ENCODE measurements at places on chromosomes 2 and 18.

DNA sequence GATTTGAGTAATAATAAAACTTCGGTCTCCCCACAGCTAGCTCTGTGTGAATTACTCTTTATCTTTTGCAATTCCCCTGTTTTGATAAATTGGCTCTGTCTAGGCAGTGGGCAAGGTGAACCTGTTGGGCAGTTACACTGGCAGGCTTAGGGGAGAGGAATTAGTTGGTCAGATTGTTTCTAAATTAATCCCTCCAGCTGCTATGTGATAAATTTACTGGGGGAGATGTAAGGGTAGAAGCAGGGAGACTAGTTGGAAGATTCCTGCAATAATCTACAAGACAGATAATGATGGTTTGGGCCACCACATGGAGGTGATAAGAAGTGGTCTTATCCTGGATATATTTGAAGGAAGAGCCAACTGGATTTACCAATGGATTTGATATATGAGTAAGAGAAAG is 118.5 kb upstream of the TACR1 start:
- no peak for DNase-seq

DNA sequence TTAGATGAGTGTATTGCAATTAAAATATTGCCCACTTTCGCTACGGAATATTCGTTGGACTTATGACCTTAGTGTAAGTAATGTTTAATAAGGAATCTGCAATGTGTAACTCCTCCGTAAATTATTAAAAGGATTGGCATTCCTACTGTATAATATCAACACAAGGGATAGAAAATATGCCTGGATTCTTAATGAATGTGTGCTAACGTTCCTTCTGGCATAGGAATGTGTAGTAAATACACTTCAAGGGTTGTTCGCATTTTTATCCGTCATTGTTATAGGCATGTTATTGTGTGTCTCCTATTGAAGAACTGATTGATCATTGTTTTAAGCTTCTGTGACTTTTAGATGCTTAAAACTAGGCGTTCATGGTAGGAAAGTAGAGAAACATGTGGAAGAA is 134.5 kb downstream of the NEDD4L start:
- no peak for DNase-seq

DNA sequence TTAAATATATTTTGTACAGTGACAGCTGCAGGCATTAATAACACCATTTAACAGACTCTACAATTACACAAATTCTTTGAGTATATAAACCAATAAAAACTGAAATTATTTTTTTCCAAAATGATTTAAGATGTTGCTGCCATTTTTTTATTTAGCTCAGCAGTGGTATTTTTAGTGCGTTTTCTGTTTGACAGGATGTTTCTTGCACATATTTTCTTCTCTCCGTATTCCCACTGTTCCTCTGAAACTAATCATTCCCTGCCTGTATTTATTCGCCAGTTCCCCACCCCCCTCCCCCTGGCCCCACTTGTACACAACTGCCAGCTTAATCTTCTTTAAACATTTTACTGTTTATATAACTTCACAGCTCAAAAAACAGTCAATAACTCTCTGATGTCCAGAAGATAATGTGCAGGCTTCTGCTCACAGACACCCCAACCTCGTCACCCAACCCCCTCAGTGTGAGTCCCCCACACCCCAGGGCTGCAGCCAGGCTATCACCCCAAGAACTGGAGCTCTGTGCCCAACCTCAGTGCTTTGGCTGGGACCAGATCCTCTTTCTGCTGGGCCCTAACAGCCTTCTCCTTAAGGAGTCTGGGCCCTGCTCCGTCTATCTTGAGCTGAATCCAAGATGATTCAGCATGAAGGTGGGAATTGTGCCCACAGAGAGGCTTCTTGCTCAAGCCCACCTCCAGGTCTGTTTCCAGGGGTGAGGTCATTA is 41.6 kb upstream of the MAP4K4 start:
- DNase-seq, result no peak

GRCh38 chr2:190303647-190304046 is 16.0 kb downstream of the HIBCH start:
- DNase-seq, result no peak

DNA sequence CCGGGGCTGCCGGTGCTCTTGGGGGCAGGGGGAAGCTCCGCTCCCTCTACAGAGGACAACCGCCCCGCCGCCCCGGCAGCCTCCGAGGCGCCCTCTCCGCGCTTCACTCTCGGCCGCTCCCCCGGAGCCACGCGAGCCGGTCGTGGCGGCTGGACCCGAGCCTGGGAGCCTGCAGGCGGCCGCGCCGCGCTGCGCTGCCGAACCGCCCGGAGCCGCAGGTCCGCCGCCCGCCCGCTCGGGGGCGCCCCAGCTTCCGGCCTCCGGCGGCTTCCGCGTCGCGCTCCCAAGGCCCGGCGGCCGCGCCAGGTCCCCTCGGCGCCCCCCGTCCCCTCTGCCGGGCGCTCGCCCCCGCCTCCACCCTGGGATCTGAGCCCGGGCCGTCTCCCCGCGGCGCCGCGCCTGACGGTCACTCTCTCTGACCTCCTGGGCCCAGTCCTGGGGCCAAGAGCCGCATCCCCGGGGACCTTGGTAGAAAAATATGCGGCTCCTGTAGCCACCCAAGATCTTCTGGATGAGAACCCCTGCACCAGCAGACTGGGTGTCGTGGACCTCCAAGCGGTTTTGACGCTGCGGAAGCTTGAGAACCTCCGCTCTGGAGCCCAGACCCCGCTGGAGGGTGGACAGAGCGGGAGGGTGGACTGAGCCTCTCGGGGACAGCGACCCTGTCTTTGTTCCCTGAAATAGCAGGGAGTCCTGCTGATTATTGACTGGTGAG is 44.3 kb downstream of the SERTAD2 start:
- peak; percentile 56 for DNase-seq

DNA sequence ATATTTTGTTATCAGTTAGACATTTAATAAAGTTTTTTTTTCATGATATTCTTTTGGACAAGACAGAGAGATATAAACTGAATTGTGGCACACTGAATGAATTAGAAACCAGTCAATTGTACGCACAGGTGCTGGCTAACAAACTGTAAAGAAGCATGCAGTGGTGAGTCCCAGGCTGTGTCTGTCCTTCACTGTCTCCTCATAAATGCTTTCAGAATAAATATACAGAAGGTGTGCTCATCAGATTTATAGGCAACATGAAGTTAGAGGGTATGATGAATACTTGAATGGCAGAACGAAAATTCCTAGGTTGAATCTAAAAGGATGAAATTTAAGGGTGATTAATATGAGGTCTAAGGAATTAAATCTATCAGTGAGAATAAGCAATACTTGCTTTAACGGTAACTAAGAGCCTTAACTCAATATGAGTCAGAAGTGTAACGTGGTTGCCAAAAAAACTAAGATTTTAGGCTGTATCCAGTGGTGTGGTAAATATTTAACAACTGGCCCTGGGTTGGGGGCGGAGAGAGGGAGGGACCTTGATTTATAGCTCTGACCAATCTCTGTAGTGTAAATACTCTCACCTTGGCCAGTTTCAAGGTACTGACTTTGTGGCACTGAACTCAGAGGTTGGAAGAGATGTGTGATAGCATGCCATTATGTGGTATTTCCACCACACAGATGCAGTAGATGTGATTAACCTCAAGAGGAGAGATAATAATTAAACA is 41.9 kb upstream of the AAK1 start:
- no peak for DNase-seq

GRCh38 chr2:10278029-10278762 is 24.5 kb upstream of the HPCAL1 start:
- peak; percentile 95 for DNase-seq

DNA sequence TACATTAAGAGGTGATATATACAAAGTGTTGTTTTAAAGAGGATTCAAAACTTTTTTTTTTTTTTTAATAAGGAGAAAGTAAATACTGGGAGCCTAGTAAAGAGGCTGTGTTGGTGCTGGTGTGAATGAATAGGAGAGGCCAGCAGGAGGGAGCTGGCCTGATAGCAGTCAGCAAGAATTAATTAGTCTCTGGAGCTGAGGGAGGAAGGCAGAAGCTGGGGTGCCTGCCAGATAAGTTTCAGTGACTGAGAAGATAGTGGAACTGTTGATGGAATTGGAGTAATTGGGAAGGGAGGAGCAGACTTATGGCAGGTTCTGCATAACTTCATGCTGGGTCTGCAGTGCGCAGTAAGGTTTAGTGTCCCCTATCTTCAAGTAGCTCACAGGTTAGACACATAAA is 36.2 kb upstream of the SNORC start:
- DNase-seq, result no peak

DNA sequence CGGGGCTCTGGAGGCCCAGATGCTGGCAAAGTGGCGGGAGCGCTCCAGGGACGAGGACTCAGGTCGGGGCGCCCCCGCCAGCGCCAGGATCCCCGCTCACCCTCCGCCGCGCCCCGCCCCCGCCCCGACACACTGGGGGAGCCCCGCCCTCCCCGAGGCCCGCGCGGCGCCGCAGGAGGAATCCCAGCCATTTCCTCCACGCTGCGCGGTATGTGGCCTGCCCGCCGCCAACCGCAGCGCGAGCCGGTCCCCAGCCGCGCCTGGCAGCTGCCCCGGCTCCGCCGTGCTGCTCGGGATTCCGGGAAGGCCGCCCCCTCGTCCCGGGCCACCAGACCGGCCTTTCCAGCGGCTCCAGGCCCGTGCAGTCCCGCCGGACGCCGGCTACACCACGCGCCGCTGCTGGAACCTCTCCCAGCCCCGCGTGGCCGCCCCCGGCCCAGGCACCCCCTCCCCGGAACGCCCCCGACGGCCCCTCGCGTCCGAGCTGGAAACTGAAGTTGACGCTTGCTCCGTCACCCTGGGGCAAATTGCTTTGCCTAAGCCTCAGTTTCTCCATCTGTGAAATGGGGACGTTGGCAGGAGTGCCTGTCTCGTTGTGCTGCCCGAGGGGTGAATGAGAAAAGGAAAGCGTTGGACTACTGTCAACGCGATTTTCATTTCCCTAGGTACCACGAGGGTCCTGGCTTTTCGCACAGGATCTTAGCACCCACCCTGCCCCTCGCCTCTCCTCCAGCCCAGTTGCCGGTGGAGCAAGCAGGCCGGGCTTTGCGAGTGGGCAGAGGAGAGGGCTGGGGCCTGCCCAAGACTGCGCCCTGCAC is 53.6 kb downstream of the PKDCC start:
- DNase-seq, result no peak

- DNase-seq, result no peak
These were observed 136.5 kb upstream of the SP5 start for GRCh38 chr2:170578606-170579005.

DNA sequence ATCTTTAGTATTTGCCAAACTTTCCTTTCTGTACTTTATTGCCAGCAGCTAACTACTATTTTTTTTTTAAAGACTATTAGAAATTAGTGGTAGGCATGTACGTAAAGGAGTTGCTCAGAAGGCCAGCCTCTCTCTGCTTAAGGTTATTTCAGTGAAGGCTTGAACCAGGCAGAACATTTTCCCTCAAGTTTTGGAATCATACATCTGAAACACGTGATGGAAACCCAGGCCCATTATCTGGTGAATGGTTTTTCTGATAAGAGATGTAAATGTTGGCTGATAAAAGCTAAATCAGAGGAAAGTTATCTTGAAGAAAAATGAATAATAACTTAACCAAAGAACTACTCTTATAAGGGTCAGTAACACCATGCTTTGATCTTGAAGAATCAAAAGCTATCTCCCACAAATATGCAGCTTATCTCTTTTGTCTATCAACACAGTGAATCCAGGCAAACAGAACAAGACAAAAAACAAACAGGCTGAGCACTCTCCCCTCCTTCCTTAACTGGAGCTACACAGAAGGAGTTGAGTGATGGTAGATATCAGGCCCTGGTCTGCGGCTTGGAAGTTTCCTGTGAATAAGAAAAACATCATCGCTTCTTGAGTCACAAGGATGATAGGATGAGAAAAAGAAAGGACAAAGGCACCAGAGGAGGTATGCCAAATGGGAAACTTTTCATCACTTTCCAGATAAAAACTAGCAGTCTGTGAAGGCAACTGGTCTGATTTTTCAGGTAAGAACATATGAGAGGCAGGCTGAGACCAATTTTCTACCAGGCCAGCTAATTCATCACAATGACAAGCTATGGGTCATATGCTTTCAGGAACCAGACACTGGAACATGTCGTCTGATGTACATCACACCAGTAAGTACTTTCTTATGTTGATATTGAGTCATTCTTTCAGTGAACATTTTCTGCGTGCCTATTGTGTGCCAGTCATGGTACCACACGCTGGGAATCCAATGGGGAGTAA is 88.4 kb upstream of the STK17B start:
- no peak for DNase-seq

DNA sequence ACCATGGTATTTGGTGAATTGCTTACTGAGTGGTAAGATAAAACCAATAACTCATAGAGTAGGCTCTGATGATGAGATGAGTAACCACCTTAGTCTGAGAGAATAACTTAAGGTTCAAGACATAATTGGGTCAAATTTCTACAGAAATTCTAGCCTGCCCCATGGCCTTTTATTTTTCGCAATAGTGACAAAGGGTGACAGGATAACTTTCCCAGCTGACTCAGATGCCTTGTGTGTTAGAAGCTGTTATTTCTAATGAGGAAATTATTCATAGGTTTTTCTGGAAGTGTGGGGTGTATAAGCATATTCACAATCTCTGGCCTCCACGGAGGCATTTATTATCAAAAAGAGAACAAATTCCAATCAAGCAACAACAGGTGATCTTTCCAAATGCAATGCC is 159.0 kb downstream of the NUP35 start:
- no peak for DNase-seq

- no peak for DNase-seq
These were observed 116.2 kb downstream of the RND3 start for GRCh38 chr2:150371044-150371818.

DNA sequence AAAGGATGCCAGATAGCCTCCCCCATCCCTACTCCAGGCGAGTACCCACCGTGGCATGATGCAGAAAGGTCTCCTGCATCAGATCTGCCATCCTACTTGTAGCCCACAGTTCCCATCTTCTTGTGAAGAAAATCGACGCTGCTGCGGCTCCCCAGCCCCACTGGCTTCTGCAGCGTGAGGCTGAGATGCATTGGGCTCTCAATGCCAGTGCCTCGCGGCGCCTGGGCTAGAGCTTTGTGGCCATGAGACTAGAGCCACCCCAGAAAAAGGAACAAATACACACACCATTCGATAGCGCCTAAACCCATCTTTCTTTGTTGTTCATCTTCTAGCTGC is 2.8 kb downstream of the NOL4 start:
- DNase-seq, result no peak

Measured in CD14-positive monocyte (primary cell).